ENCODE measurements at places on chromosomes 11 and 22.

DNA sequence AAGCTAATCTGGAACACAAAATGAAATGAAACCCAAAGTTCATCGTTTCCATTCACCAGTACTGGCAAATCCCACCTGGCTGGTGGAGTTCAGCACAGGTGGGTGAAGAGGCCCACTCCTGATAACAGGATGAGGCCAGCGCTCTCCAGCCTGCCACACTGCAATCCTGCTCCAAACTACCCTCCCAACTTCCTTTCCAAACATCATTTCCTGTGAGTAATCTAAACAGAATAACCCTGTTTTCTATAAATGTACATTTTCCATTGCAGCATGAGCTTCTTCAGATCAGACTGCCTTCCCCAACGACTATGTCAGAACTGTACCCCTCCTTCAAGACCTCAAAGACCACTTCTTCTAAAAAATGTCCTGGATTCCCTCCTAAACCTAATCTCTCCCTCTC, 15.9 kb upstream of the NFRKB start:
- DNase-seq: no peak

- no peak for DNase-seq
Measured at GRCh38 chr11:28114731-28115130, 6.5 kb downstream of the METTL15 start.

GRCh38 chr22:21682385-21683175, 16.8 kb downstream of the PPIL2 start:
- DNase-seq: no peak

- no peak for DNase-seq
Measured at GRCh38 chr11:132858223-132858622, 674.1 kb downstream of the OPCML start.

DNA sequence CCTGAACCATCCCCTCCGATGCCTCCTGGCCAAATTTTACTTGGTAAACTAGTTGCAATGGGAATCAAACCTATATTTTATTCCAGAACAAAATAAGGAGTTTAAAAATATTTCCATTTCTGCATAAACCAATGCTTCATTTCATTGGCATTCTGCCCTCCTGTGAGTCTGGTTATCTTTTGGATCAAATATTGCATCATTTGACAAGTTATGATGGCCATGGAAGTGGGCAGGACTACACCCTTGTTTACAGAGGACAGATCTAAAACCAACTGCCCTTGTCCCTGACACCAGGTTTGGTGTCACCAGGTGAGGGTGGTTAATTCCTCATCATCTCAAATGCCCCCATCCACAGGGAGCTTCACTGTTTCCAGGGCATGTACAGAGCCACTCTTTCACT, 28.2 kb upstream of the E2F8 start:
- DNase-seq: no peak

DNA sequence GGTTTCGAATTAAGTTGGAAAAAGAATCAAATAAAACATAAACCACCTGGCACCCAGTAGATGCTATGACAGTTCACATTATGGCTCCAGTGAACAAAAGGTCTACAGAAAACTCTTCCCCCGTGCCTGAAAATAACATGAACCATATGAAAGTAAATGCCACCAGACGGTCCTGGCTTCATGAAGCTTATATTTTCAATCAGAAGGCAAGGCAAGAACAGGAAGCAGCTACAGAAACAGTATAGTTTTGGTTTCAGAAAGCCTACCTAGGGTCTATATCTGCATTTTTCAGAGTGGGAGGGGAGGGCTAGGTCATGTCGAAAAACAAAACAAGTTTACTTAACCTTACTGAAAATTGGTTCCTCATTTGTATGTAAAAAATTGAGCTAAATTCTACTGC, 9.8 kb downstream of the RAB30 start:
- no peak for DNase-seq

GRCh38 chr22:22825213-22825593, 62.4 kb upstream of the IGLL5 start:
- no peak for DNase-seq

- DNase-seq: no peak
Measured at GRCh38 chr11:42779555-42779954, 532.2 kb upstream of the API5 start.

- DNase-seq: no peak
Measured at GRCh38 chr22:41989246-41989645, 9.3 kb upstream of the WBP2NL start.

GRCh38 chr22:49993649-49994360, 18.8 kb downstream of the IL17REL start:
- no peak for DNase-seq

- no peak for DNase-seq
Measured at GRCh38 chr11:94665116-94665659, 98.0 kb downstream of the PIWIL4 start.

GRCh38 chr11:134414766-134415765, 3.0 kb upstream of the B3GAT1 start:
- DNase-seq: no peak

- no peak for DNase-seq
Measured at GRCh38 chr11:41459465-41460401, at the start of gene LRRC4C. Gene LRRC4C (minus strand): TSS chr11:41459652.

All from stimulated activated CD4-positive, alpha-beta T cell treated with anti-CD3 and anti-CD28 coated beads, Interleukin-15, amount 100 ng/mL, for 48 hours (primary cell).